Activated CD8-positive, alpha-beta memory T cell treated with anti-CD3 and anti-CD28 coated beads for 1 hour (primary cell): ENCODE measurements at places on chromosomes 6 and 20.
A peak's percentile ranks its signal among the peaks of the same experiment; 100 is the strongest.

- DNase-seq: no peak
These were observed 9.0 kb upstream of the MMP9 start for GRCh38 chr20:45999557-46000261.

- DNase-seq: no peak
These were observed 203.2 kb downstream of the MOXD1 start for GRCh38 chr6:132198040-132198439.

GRCh38 chr6:49406250-49406970 is 56.6 kb downstream of the MMUT start:
- DNase-seq: no peak

GRCh38 chr20:46674253-46675083 is 14.8 kb downstream of the TP53RK start:
- no peak for DNase-seq

GRCh38 chr6:142334294-142334693 is 32.5 kb downstream of the ADGRG6 start:
- no peak for DNase-seq

DNA sequence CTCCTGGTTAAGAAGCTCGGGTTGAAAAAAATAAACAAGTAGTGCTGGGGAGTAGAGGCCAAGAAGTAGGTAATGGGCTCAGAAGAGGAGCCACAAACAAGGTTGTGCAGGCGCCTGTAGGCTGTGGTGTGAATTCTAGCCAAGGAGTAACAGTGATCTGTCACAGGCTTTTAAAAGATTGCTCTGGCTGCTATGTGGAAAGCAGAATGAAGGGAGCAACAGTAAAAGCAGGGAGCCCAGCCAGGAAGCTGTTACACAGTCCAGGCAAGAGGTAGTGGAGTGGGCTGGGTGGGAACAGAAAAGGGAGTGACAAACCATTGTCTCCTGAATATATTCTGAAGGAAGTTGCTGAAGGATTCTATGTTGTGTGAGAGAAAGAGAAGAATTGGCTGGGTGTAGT is 2.0 kb downstream of the HFE start:
- DNase-seq: no peak

DNA sequence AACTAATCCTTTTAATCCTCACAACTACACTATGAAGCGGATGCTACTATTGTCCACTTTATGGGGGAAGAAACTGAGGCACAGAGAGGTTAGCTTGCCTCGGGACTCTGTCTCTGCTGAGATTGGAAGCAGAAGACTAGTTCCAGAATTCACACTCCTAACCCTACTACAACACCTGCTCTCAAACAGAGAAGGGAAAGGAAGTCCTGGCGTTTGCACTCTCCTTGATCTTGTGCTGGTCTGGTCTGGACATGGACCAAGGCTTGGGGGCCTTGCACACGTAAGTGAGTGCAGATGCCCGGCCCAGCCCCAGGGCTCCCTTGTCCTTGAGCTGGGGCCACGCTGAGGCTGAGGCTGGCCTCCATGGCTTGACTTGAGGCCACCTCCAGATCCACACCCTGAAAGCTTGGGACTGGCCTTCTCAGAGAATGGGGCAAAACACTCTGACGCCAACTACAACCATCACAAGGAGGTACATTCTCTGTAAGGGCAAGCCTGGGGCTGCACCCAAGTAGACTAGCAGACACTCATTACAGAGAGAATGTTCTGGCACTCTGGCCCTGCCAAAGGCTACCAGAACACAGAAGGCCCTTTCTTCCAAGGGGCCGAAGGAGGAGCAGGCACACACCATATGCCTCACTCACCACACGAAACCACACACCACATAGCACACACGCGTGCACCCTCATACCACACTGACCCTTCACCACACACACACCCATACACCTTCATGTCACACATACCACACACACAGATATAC is 33.3 kb upstream of the EZR start:
- no peak for DNase-seq

GRCh38 chr20:33689973-33690372 is 3.8 kb upstream of the E2F1 start:
- peak; percentile 25 for DNase-seq
